ENCODE measurements at places on chromosomes 12 and 14.

- no peak for DNase-seq
Observed at GRCh38 chr12:71438670-71439361, 782 bp upstream of the LGR5 start.

DNA sequence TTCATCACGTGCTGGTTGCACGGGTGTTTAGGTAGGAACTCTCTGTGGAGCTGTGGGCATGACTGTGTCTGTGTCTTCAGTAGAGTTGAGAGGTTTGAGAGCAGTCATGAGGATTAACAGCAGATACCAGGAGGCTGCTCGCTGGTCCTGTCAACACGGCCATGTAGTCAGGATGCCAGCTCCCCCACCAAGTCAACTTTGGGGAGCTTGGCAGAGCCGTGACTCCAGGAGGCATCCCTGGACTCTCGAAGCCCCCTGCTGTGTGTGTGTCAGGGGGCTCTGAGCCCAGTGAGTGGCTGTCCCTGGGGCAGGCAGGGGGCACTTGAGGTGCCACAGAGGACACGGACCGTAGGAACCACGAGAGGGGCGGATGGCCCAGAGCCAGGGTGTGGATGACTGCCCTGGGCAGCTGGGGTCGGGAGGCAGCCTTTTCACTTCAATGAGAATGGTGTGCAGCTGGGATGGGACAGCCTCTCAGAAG is 7.2 kb upstream of the GPR132 start:
- no peak for DNase-seq

DNA sequence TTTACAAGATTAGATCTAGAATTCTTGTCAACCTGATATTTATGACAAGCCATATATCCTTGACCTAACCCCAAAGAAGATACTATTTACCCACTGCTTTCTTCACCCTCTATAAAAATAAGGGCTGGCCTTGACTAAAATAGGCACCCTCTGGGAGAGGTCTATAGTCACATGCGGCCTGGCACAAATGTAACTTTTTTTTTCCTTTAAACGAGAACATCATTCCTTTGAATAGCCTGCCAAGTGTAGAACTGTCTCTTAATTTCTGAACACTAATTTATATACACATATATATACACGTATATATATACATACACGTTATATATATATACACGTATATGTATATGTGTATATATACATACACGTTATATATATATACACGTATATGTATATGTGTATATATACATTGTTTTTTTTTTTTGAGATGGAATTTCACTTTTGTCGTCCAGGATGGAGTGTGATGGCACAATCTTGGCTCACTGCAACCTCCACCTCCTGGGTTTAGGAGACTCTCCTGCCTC is 18.6 kb downstream of the PPTC7 start:
- no peak for DNase-seq

DNA sequence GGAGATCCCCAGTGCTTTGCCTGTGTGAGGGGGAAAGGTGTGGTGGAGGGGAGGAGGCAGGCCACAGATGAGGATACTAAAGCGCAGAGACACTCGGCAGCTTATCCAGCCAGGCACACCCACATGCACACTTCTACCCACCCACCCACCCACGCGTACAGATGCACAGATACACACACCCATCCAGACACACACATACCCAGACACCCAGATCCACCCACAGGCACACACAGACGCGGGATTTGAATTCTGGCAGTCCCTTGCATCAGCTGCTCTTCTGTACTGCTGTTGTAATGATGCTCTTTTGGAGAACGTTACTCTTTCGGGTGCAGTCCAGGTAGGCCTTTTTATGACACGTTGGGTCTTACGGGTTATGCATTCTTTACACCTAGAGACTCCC is 55.7 kb upstream of the RD3L start:
- DNase-seq = no peak

GRCh38 chr14:82676403-82676802 is 1142.8 kb upstream of the SEL1L start:
- DNase-seq = no peak
